ENCODE measurements at places on chromosomes 5 and 9.

DNA sequence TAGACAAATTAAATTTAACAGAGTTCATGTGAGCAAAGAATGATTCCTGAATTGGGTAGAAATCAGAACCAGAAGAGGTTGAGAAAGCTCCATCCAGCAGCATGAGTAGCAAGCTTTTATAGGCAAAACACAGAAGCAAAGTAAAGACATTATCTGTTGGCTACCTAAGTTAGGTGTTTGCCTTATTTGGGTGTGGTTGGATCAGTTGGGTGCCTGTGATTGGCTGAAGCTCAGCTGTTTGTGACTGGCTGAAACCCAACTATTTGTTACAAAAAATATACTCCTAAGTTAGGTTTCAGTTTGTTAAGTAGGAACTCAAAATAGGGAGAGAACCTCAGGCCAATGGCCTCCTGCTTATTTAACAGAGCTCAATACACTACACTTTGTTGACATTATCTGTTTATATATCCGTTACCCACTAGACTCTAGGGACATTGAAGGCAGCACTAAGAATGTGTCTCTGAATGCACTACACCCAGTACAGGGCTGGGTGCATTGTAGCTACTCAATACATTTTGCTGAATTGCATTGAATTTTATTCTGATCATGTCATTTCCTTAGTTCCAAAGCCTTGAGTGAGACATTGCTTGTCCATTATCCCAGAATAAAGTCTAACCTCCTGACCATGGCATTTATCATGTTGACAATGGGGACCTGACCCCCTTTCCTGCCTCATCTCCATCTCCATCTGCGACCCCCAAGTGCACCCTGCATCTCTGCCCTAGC, 98.7 kb downstream of the CCDC192 start:
- no peak for DNase-seq

DNA sequence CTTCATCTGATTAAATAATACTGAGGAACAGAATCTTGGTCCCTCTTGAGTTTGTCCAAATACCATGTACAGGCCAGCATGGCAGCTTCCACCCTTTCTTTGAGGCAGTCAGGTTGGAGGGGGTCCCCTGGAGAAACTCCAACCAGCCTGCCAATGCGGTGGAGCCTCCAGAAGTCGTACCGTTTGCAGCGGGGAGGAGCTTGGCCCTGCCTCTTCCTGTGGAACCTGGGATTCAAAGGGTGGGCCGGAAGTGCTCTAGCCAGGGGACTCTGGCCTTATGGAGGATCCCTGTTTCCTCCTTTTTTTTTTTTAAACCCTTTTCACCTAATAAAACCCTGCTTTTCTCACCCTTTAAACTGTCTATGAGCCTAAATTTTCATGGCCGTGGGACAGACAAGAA, 216.3 kb upstream of the ZNF608 start:
- no peak for DNase-seq

DNA sequence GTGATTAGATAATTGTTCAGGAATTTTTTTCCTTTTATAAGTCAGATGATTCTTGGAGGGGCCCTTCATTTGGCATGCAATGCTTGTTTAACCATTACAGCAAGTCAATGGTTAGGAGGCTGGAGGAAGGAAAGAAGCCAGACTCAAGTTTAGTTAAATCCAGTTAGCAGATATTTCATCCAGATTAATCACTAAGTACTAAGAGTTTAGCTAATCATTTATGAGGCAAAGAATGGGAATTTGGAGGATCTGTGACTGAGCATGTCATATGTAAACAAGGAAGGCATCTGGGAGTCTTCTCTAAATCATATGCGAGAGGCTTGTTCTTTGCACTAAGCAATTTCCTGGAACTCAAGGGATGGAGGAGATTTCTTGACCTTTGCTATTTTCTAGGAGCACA, 145.3 kb upstream of the SGCD start:
- no peak for DNase-seq

GRCh38 chr5:137589185-137589584, 90.1 kb upstream of the SPOCK1 start:
- no peak for DNase-seq

DNA sequence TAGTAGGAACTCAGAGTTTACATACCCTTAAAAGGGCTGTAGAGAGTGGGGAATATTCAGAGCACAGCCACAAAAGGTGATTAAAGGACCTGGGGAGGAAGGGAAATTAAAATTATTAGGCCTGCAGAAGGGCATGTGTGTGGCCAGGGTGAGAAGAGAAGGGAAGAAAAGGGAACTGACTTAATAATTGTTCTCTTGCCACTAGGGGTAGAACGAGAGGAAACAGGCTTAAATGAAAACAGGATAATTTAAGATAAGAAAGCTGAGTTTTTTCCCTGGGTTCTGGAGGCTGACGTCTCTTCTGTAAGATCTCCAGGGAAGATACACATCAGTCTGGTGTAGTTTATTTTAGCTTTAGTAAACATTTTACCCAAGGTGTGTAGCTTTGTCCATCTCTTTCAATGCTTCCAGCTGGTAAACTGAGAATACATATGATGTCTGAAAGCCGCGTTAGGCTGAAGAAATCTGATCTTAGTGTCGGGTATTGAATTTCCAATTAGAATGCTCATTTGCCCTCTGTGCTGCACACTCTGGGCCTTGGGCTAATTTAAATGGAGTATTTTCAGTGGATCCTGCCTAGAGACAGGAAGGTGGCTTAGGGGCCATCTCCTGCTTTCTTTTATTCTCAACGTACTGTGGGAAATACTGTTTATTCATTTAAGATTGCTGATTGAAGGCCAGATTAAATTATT, 416.8 kb downstream of the TMEM38B start:
- DNase-seq = no peak

DNA sequence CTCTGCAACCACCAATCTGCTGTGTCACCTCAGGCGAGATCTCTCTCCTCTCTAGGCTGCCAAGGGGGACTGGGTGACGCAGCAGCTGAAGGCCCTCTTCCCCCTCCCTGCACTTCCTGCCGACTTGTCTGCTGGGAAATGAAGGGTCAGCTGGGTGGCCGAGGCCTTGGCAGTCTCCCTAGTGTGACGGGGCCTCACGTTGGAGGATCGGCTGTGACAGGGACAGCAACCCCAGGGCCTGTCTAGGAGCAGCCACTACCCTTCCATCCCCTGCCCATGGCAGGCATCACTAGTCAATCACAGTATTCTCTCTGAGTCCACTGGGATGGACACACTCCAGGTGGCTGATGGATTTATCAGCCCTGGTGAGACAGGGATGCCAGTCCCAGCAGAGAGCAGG, 107.3 kb upstream of the SARDH start:
- DNase-seq = no peak

- no peak for DNase-seq
Measured at GRCh38 chr5:179226696-179227095, 118.6 kb downstream of the ADAMTS2 start.
